ENCODE measurements at places on chromosomes 7 and 10.

- DNase-seq: no peak
These were observed 126.1 kb upstream of the FAM20C start for GRCh38 chr7:66296-66695.

DNA sequence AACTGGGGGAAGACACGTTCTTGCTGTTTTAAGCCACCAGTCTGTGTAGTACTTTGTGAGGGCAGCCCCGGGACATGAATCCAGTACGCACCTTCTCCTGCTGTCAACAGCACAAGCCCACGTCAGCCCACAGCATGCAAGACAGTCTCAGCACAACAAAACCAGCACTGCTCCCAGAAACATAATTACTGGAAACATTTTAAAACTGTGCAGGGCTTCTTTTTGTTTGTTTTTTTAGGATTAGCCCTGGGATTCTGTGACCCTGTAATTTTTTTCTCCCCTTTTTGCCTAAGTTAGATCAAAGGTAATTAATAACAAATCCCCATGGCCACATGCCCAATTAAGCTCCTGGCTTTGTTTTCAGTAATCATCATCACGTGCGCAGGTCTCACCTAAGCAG lies 87.5 kb downstream of the VOPP1 start:
- DNase-seq: no peak

DNA sequence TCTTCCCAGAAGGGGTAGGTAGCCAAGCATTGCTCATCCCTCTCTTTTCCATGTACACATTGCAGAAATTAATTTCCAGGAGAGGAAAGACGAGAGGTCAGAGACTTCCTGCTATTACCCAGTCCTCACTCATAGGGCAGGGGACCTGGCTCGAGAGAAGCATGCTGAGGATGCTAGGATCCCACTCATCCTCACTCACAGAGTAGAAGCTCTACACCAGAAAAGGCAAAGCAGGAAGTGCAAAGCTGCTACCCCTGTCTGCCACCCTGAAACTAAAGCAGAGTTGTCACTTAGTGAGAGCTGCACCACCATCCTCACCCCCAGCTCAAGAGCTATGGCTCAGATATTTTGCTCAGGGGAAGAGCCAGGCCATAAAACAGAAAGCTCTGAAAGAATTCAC lies 9.9 kb downstream of the OR9A2 start:
- no peak for DNase-seq

DNA sequence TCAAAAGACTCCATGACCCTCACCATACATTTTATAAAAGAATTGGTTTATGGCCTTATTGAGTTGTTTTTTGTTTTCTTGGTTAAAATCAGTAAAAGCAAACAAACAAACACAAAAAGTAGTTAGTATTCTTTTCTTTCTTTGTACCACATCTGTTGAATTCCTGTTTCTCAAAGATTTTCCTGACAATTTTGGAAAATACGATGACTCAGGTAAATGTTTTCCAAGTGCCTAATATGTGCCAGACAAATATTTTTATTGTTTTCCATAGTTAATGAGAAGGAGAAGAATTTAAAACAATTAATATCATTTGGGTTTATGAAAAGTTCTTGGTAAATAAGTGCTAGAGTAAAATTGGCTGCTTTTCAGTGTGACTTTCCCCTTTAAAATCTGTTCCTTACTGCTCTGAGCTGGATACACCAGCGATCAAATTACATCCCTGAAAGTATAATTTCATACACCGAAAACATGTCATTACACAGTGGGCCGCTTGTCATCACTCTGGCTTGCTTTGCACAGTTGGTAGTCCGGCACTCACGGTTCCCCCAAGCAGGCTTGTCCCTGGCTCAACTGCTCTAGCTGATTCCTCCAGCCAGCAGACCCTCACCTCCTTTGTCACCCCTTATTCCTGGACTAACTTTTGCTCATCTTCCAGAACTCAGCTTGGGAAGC lies 80.5 kb downstream of the TBXAS1 start:
- DNase-seq: no peak

GRCh38 chr10:29486433-29486832 lies 148.3 kb downstream of the SVIL start:
- DNase-seq: no peak

DNA sequence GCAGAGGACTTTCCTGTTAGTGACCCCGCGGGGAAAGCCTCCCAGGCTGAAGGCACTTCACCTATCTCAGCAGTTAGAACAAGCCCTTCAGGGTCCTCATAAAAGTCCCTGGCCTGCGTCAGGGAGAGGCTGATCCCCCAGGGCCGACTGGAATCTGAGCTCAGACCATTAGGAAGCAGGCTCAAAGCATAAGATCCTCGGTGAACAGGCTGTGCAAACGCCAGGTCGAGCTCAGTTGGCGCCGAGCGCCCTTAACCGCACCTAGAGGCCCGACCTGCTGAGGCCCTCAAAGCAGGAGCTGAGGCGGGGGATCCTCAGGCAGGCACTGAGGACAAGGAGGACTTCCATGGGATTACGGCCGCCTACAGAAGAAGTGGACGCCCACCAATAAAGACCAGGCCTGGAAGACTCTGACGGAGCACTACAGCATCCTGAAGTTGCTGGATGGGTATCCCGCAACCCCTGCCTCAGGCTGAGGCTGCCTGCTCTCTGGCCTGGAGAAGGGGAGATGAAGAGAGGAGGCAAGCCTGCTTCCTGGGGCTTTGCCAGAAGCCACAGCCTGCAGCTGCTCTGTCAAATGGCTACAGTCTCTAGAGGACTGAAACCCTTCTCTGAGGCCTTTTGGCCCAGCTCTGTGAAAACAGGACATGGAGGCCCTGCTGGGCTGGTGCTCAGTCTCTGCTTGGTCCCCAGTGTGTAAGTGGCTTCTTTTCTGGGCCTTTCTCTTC lies 29.9 kb downstream of the LIPJ start:
- DNase-seq: no peak

DNA sequence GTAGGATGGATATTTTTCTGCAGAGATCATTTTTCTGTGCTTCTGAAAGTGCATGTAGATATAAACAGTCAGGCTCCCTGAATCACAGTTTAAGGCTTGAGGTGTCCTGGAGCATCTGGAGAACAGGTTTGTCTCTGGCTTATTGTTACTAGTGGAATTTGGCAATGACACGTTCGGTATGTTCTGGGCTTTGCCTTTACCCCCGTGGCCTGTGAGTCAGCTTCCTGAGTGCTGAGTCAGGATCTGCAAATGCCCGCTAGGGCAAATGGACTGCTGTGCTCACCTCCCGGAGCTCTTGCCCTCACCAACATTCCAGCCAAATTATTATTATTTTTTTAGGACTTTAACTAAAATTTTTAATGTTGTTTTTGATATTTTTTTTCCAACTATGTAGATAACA lies 192.5 kb upstream of the PRSS1 start:
- no peak for DNase-seq

GRCh38 chr10:28219251-28219650 lies 83.6 kb downstream of the MPP7 start:
- DNase-seq: no peak

DNA sequence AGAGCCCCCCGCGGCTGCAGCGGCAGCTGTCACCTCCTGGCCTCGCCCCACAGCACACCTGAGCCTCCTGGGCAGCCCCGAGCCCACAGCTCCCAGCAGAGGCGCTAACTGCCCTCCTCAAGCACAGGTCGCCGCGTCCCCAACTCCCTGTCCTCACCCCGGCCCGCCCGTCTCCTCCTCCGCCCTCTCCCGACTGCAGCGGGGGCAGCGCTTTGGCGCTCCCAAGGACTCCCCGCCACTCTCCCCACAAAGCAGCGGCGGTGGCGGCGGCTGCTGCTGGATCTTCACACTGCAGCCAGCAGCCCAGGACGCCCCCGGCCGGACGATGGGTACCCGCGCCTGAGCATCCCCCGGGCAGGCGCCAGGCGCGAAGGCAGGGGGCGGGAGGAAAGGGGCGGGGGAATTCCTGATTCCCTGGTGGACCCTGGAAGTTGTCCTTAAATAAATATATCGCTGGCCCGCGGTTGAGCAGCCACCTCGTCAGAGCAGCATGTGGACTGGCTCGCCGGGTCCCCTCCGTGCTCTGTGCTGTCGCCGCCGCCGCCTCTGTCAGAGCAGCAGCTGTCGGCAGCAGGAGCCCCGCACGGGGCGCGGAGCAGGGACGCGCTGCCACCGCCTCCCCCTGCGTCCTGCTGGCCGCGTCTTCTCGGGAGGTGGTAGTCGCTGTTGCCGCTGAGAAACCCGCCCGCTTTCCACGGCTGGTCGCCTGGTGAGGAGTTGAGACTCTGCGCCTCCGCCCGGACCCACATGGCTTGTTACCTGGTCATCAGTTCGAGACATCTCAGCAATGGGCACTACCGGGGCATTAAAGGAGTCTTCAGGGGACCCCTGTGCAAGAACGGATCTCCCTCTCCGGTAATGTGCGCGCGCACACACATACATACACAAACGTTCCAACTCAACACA lies at the start of gene ZNF804B:
Gene ZNF804B (plus strand): TSS at position 471 of the 906 bp plus-strand sequence. CDS start 277 bp downstream, at position 748.
- DNase-seq: no peak

DNA sequence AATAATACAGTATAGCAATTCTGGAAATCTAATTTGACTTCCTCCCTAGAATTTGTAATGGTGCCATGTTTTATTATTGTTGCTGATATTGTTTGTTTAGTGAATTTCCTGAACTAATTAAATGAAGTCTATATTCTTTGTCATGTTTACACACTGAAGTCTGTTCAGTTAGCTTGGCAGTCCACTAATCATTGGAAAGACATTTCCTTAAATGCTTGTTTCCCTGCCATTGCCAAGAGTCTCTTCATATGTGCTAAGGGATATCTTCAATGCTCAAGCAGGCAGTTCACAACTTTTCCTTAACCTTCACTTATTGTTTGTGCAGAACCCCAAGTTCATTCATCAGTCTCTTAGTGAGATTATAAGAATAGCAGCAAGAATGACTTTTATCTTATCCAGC lies 755.3 kb downstream of the INHBA start:
- DNase-seq: no peak

GRCh38 chr10:89314676-89315075 lies 12.8 kb downstream of the IFIT2 start:
- DNase-seq: no peak

- DNase-seq: no peak
These were observed 1086.9 kb downstream of the XPNPEP1 start for GRCh38 chr10:108836362-108836761.

- no peak for DNase-seq
These were observed 339.2 kb upstream of the ADARB2 start for GRCh38 chr10:2076528-2076927.

- no peak for DNase-seq
These were observed 5.8 kb upstream of the PRTFDC1 start for GRCh38 chr10:24958091-24958720.

DNA sequence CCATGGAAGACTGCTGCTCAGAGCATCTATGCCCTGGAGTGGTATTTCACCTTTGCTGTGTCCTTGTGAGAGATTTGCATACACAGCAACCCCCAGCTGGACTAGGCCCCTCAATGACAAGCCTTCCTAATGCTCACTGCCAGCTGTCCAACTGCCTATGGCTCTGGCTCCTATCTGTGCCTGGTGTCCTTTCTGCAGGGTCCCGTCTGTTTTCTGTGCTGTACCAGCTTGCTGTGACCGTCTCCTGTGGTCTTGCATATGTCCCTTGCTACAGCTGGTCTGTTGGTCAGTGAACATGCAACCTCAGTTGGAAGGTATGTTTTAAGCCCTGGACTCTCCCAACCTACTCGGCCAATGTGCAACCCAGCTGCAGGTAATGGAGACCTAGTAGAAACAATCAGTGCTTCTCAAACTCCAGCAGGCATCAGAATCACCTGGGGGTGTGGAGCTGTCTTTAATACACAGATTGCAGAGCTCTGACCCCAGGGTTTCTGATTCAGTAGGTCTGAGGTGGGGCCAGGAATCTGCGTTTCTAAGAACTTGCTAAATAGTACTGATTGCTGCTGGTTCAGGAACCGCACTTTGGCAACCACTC lies 306.4 kb upstream of the ZNF32 start:
- DNase-seq: no peak
